Activated CD4-positive, CD25-positive, alpha-beta regulatory T cell (primary cell): ENCODE measurements at places on chromosomes 7 and 10.

- DNase-seq: no peak
Measured at GRCh38 chr10:80413271-80413996, 5.1 kb downstream of the PRXL2A start.

GRCh38 chr10:1084011-1084950, 28.1 kb downstream of the WDR37 start:
- DNase-seq: no peak

- no peak for DNase-seq
Measured at GRCh38 chr7:41107330-41107937, 595.5 kb downstream of the INHBA start.

GRCh38 chr10:74083304-74083703, 67.3 kb downstream of the AP3M1 start:
- DNase-seq: no peak

DNA sequence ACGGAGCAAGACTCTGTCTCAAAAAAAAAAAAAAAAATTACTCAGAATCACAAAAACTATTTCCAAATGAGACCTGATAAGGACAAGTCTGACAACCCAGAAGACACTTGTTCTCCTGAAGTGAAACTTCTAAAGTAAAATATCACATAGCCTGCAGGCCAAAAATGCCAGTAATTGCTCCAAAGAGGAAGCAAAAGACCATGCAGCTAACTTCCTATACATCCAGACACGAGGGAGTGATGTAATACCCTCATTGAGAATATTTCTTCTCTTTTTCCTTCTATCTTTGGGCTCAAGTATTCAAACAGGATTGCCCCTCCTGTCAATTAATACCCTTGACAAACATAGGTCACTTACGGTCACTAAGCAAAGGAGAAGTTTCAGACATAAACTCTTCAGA, 31.2 kb downstream of the ARMH3 start:
- DNase-seq: no peak

- no peak for DNase-seq
Measured at GRCh38 chr7:107816011-107816566, 13.1 kb upstream of the SLC26A3 start.
